ENCODE measurements at places on chromosomes 5 and 9.

- no peak for DNase-seq
Observed at GRCh38 chr9:134375011-134375390, 48.7 kb downstream of the RXRA start.

GRCh38 chr9:99607842-99608448, 213.7 kb upstream of the NR4A3 start:
- DNase-seq: no peak

DNA sequence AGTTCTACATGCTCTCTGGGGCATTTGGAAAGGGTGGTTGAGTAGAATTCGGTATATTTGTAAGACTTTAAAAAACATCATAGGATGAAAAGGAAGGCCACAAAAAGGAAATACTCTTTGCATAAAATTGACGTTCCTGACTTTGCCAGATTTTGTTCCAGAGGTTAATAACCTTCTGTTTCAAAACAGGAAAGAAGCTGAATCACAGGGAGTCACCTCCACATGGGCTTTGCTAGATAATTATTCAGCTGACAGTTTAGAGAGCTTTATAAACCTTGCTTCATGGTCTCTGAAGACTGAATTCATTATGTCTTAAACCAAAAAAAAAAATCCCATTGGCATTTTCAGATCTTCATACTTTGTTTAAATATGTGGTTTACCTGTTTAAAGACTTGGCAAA, 203.7 kb downstream of the SEMA6A start:
- DNase-seq: no peak

DNA sequence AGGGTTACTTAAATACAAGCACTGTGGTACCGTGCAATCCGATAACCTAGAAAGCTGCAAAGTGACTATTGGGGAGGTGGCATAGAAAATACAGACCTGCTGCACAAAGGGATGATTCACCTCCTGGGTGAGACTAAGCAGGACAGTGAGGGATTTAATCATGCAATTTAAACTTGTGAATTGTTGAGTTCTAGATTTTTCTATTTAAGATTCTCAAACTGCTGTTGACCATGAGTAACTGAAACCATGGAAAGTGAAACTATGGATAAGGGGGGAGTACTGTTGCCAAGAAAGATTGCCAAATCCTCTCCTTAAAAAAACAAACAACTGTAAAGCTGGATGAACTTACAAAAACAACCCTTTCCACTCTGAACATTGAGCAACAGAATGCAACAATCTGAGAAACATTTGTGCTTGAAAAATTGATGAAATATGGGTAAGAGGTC, 61.5 kb upstream of the NUDT12 start:
- no peak for DNase-seq

- DNase-seq: no peak
Observed at GRCh38 chr5:121296356-121296755, 555.3 kb upstream of the FTMT start.

DNA sequence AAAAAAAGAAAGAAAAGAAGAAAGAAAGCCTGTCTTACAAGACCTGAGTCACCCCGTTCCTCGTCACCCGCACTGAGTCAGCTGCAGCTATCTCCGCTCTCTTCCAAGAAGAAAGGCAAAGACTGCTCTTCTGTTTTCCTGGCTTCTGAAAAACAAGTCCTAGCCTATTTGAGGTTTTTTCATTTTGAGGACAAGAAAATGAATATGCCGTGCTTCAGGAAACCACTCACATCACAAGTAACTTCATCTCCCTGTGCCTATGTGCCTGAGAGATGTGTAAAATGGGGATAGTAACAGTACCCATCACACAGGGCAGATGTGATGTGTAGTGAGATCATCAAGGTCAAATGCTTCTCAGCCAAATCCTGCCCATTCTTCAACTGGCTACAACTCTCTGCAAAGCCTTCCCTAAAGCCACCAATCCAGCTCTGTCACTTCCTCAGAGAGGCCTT, 78.4 kb downstream of the GLDC start:
- peak; percentile 21 for DNase-seq

DNA sequence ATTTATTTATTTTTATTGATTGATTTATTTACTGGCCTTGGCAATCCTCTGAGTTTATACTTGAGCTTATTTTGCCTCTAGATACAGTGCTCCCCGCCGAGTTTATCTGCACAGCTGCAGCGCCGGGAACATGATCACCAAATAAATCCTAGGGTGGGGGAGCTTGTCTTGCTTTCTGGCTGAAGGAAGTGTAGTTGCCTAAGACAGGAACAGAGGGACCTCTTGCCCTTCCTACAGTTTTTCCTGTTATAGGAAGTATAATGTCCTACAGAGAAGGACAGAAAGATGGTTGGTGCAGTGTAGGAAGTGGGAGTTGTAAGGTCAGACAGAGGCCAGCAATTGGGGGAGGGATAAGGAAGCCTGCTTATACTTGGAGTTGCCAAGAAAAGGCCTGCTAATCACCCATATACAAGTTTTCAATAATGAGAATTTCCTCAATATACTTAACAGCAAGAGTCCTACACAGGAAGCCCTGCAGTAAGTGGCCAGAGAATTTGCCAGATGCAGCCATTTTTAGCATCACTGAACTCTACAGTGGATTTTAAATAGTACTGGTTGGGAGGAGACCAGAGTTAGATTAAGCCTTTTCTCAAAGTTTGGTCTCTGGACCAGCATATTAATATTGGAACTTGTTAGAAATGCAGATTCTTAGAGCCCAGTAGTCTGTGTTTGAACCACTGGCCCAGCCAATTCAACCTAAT, 7.7 kb downstream of the AOPEP start:
- DNase-seq: no peak

DNA sequence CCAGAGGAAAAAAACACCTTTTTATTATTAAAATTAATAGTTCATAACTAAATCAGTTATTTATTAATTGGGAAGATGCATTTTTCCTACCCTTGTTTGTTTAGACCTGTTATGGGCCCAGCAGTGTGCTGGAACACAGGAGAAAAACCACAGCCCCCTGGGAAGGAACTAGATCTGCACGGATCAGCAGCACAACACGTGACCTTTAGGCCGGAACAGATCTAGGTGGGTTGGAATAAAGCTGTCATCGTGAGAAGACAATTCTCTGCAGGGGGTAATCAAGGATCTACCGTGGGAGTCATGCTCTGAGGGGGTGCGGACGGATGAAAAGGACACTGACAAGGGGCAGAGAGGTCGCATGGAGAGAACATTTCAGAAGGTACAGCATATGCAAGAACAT, 95.8 kb upstream of the SPATA31C2 start:
- no peak for DNase-seq

GRCh38 chr5:148387325-148387724, 3.6 kb downstream of the FBXO38 start:
- no peak for DNase-seq

DNA sequence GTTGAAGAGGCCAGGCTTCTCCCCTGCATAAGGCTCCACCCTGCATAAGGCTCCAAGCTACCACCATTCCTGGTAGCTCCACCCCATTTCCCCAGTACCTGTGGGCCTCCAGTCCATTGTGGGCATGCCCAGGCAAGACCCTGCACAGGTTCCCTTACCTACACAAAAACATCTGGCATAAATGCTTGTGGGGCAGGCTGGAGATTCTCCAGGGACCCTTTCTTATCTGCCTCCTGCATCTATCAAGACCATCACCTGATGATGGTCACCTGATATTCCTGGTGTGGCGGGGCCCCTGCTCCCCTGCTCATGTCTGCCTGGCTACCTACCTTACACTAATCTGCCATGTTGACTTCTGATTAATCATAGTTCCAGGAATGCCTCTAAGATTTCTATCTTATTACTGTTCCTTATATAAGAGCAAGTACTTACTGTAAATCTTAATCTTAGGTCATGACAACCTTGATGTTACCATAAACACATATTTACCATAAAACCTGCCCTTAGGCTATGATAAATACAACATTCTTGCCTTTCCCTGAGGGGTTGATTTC, 41.0 kb downstream of the FGD3 start:
- no peak for DNase-seq

- DNase-seq: no peak
Observed at GRCh38 chr9:97774673-97775072, 77.5 kb upstream of the XPA start.

All from activated T-helper 9 cell treated with anti-CD3 and anti-CD28 coated beads, Interleukin-2, amount 50 U/mL, for 16 hours (primary cell).